ENCODE measurements at places on chromosomes 12 and 14. TPM values are rescaled to one million over a fixed set of nuclear protein-coding genes. Genes with fewer than 3 reads are reported as not detected.

- no peak for DNase-seq
Measured at GRCh38 chr12:124231980-124232653, 62.8 kb upstream of the RFLNA start.

- DNase-seq: no peak
Measured at GRCh38 chr14:93369713-93370266, 22.8 kb downstream of the COX8C start.

DNA sequence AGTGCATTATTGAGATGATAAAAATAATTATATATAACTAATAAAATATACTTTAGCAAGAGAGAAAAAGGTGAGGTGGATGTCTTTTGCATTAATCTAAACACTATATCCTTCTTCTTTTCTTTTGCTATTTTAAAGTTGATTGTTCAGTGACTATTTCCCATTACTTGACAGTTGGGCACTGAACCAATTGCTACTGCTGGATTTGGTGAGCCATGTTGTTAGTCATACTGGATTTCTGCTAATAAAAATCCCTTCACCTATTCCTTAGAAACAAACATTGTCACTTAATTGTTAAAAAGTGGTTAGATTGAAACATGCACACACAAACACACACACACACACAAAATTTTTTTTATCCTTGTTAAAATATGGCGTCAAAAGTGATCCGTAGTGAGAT is 251.6 kb upstream of the ALG10 start:
- no peak for DNase-seq

- DNase-seq: peak; percentile 61
Measured at GRCh38 chr14:75991753-75992152, 6.2 kb downstream of the IFT43 start.

DNA sequence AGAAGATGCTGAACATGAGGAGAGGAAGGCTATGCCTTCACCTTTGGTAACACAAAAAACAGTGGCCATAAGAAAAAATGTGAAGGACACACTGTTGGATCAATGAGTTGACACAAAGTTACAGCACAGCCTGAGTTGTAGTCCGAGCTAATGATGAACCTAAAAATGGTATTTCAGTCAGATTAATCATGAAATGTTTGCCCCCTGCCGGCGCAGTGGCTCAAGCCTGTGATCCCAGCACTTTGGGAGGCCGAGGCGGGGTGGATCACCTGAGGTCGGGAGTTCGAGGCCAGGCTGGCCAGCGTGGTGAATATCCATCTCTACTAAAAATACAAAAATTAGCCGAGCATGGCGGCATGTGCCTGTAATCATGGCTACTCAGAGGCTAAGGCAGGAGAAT is 1.3 kb upstream of the CAPRIN2 start:
- no peak for DNase-seq

DNA sequence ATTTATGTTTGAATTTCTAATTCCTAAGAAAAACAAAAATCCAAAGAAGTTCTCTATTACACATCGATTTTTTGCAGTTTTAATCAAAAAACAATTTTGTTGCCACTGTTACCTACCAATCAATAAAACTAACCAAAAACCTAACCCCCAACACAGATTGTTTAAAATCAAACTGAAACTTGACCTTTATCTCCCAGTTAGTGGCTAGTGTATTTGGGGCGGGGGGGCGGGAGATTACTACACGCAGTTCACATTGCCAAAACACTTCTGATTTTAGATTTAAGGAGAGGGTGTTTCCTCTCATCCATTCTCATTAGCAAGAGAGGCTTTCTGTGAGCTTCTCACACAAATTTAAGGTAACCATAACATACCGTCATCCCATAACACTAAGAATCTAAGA is 6.4 kb downstream of the CDC42BPB start:
- no peak for DNase-seq

DNA sequence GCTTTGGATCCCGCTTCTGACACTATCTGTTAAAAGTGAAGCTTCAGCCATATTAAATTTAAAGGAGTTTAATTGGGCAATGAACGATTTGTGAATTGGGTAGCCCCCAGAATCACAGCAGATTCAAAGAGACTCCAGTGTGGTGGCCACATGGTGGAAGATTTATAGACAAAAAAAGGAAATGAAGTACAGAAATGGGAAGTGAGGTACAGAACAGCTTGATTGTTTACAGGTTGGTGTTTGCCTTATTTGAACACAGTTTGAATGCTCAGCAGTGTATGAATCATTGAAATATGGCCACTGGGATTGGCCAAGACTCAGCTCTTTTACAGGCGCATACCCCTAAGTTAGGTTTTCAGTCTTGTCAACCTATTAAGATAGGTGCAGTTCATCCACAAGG is 21.9 kb downstream of the CCDC91 start:
- DNase-seq: no peak

- no peak for DNase-seq
Measured at GRCh38 chr14:51548187-51548586, 103.5 kb upstream of the FRMD6 start.

- peak; percentile 99 for DNase-seq
Measured at GRCh38 chr12:77122236-77122635, 56.9 kb upstream of the E2F7 start.

DNA sequence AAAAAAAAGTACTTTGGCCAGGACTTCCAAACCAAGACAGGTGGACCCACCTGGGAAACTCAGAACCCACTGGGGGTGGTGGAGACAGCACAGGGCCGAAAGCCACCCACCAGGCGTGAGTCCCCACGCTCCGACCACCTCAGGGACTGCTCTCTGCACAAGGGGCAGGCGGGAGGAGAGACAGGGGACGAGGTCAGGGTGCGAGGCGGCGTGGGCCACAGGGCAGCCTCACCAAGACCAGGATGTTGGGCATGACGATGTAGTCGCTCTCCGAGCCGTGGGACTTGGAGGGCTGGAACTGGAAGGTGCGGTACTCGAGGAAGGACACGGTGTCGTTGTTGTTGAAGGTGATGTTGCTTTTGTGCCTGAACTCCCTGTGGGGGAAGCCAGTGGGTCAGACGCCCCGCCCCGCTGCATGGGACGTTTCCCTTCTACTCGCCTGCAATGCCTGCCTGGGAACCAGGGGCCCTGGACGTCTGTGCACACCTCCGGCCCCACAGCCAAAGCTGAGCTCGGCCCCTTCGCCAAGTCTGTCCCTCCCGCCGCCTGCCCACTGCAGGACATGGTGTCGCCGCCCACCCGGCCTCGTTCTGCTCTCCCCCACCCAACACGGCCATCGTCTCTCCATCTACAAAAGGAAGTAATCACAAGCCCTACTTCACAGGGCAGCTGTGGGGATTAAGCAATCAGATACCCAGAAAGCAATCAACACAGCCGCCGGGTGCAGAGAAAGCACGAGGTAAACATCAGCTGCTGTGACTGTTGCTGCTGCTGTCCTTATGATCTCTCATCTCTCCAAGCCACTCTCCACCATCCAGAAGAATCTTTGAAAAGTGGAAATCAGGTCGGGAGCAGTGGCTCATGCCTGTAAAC is 48.7 kb downstream of the SCARB1 start:
- no peak for DNase-seq

DNA sequence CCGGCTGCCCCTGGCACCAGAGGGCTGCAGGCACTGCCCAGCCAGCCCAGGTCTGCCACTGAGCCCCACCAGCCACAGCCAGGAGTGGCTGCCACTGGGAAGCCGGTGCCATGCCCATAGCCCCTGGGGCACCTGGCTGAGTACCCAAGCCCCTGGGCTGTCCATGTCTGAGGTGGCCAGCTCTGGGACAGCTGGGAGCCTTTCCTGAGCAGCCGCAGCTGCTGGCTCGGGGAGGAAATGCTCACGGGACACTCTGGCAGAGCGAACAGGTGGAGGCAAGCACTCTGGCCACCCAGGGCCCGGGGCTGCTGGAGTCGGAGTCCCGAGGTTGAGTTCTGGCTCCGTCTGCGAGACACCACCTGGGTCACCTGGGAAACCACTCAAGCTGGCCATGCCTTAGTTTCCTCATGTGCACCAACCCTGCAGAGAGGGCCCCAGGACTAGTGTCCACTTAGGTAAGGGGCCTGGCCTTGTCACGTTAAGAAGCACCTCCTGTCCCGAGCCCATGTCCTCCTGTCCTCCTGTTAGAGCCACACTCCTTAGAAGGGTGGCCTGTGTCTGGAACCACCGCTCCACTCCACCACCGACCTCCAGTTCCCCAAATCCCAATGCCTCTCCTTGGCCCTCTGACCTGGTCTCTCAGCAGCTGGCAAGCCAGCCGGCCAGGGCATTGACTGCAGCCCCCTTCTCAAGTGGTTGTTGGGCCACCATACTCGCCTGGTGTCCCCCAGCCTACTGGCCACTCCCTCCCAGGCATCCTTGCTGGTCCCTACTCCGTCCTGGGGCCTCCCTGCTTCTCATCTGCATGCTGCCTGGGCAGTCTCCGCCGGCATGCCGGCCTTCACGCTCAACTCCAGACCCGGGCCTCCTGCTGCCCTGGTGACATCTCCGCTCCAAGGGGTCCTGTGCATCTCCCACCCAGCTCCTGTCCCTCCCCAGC is 45.3 kb downstream of the BEGAIN start:
- DNase-seq: no peak

DNA sequence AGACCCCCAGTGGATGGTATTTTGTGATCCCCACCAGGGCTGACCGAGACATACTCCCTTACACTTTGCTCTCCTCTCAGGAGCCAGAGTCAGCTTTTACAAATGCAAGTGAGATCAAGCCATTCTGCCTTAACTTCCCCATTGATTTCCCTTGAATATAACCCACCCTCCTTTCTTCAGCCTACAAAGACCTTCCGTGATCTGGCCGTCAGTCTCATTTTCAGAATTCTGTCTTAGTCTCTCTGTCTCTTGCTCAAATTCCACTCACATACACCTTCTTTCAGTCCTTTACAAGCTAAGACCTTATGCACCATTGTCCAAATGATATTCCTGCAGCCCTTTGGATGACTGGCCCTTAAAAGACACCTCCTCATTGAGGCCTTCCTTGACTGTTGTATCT is 39.0 kb upstream of the ELK3 start:
- DNase-seq: no peak

- DNase-seq: peak; percentile 71
Measured at GRCh38 chr12:86613311-86613710, 357.1 kb upstream of the MGAT4C start.

DNA sequence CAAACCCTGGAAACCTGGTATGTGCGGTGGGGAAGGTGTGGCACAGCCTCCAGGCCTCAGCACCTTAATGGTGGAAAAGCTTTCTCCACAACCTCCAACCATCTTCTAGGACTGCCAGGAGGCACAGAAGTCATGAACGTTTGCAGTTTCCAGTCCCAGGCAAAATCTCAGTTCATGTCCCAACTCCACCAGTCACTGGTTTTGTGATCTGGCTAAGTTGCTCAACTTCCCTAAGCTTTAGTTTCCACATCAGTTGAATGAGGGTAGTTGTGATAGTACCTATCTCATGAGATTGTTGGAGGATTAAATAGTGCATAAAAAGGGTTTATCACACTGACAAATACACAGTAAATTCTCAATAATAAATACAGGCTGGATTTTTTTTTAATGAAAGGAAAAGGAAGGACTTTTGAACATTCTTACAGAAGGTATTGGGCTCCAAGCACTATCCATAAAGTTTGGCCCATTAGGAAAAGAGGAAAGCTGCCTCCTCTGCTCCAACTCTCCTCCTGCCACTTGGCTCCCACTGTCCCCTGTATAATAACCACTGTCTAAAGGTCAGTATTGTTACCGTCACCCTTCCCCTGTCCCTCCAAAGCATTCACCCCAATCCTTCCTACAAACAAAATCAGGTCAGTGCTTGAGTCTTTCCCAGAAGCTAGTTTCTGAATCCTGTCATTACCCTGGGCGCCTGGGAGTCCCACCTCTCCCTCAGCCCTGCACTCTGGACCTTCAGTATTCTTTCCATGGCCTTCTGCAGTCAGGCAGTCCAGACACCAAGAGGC is 6.3 kb downstream of the PCK2 start:
- DNase-seq: no peak

- no peak for DNase-seq
Measured at GRCh38 chr14:41154143-41154807, 452.4 kb upstream of the LRFN5 start.

Gene PWP1
- polyA plus RNA-seq: 237 TPM

Gene SYCP3
- not detected for polyA plus RNA-seq

Gene TMEM253
- polyA plus RNA-seq: 0.11 TPM

Gene SLCO1B3
- polyA plus RNA-seq: not detected

Gene TIMM9
- polyA plus RNA-seq: 38.3 TPM

Gene SOX5
- polyA plus RNA-seq: 12.4 TPM
